ENCODE measurements at places on chromosomes 13 and 19.

DNA sequence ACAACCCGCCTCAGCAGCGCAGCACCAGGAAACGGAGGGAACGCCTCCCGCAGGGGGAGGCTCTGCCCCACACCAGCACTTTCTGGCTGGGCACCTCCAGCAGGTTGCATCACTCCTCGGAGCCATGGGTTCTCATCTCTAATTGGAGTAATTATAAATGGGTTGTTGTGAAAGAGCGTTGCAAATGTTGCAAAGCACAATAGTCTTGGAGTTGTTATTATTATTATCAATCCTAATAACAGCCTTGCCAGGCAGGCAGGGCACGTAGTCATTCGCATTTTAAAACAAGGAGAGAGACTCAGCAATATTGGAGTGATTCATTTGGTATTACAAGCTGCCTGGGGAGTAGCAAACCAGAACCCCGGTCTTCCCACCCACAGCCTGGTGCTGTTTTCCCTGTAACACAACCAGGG is 108.6 kb upstream of the GJB6 start:
- DNase-seq, result no peak

- no peak for DNase-seq
These were observed 16.1 kb downstream of the LIG1 start for GRCh38 chr19:48154003-48154402.

DNA sequence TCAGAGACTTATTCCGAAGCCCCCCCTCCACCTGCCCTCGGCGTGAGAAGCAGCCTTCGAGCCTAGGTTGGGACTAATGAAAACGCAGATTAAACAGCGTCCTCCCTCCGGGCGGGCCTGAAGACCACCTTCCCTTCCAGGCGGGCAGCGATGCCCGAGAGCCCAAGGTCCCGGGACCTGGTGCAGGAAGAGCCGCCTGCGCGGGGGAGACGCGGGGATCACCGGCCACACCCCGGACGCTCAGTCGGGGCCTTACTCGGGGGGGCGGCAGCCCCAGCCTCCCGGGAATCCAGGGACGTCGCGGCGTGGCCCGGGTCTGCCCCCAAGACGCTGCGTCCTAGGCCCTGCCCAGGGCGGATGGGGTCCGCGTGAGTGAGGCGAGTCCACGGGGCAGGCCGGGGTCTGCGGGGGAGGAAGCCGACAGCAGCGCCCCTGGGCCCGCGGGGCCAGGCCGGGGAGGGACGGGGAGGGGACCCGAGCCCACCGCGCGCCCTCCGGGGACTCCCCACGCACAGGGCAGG is 33.3 kb upstream of the SPACA7 start:
- DNase-seq, result no peak

GRCh38 chr19:33646306-33646705 is 24.6 kb downstream of the CHST8 start:
- no peak for DNase-seq

DNA sequence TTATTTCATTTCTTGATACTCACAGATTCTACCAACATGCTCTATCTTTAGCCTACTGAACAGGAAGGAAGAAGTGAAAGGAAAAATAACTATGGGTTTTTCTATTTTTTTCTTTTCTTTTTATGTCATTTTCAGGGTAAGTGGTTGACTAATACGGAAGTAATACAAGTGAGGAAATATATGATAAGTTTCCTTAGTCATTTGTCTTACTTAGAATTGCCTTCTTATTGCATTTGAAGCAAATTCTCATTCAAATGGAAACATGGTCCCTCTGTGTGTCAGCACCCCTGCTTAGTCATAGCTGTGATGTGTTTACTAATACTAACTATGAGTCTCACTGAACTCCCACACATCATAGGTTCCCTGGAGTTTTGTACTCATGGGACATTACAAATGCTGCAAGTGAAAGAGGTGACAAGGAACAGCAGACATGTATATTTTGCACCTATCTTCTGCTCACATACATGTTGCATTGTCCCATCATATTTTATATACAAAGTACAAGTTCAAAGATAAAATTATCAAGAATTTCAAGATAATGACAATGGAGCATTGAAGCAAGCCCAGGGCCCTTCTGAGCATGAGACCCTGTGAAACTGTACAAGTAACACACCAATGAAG is 60.1 kb downstream of the DCT start:
- no peak for DNase-seq

DNA sequence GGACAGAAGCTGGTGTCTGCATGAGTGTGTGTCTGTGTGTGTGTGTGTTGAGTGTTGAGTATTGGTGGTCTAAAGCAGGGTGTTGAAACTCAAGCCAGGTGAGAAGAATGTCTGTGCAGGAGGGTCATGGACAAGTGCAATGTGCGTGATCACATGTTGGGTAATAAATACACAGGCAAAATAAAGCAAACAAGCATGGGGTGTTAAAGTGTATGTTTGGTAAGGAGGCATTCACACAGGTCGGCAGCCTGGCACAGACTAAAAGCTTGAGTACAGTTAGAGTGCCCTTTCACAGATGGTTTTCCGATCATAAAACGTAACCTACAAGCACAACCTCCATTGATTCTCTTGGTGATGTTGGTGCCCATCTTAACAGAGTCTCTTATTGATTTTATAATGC is 476.9 kb upstream of the KLHL1 start:
- no peak for DNase-seq

DNA sequence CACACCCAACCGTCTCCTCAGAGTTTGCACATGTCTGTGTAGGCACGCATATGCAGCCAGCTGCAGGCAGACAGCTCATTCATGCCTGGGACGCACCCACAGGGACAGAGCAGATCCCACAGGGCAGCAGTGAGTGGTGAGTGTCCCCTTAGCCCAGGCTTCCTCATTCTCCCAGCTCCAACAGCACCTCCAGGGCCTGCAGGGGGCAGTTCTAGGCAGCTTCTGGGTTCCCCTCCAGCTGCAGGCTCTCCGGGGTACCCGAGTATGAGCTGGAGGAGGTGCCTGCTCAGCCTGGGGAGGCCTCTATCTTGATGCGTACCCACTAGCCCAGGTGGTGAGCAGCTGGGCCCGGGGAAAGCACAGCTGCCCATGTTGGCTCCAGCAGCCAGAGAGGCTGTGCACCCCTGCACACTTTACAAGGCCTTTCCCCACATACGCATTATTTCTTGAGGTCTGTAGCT is 1.3 kb upstream of the SHANK1 start:
- DNase-seq, result no peak

- no peak for DNase-seq
These were observed 3.4 kb downstream of the CCNE1 start for GRCh38 chr19:29815231-29815630.

DNA sequence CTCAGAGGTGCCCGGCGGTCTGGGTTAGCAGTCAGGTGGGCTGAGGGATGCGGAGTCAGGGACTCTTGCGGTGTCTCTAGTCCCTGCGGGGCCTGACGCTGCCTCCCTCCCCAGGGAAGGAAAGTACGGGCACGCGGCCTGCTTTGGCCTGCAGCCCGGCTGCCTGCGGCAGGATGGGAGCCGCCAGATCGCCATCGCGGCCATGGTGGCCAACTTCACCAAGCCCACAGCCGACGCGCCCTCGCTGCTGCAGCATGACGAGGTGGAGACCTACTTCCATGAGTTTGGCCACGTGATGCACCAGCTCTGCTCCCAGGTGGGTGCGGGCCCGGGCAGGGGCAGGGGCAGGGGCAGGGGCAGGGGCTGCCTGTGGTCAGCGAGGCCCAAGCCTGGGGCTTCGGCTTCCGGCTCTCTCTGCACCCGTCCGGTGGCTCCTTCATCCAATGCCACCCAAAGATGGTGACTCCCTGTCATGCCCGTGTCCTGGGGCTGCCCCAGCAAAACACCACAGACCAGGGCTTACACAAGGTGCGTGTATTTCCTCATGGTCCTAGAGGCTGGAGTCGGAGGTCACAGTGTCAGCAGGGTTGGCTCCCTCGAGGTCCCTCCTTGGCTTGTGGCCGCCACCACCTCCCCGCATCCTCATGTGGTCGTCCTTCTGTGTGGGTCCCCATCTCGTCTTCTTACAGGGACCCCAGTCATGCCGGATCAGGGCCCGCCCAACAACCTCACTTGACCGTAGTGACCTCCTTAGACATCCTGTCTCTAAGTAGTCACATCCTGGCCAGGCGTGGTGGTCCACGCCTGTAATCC is 11.3 kb upstream of the ZNF554 start:
- no peak for DNase-seq

DNA sequence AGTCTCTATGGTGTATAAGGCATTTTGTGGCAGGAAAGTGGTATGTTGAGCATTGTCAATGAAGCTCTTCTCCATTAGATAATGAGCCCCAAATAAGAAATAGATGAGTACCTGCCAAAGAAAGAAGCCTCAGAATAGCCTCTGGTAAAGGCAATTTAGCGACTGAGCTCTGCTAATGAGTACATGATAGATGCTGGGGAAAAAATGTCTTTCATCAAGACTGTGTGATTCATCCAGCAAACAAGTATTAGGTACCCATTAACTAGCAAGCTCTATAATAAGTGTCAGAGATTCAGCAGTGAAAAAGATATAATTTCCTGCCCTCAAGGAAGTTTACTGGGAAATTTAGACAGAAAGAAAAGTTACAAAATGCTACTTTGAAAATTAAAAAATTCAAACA is 294.6 kb downstream of the ITGBL1 start:
- no peak for DNase-seq

DNA sequence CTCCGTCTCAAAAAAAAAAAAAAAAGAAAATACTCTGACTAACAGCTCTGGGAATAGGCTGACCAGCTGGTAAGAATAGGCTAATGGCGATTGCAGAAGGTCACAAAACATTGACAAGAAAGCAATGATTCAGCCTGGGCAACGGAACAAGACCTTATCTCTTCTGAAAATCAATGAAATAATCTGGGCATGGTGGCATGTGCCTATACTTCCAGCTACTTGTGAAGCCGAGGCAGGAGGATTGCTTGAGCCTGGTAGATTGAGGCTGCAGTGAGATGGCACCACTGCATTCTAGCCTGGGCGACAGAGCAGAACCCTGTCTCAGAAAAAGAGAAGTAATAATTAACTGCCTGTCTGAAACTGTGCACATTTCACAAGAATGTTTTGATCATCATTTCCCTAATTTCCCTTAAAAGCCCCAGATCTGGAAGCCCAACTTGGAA is 18.8 kb upstream of the MTRF1 start:
- no peak for DNase-seq

DNA sequence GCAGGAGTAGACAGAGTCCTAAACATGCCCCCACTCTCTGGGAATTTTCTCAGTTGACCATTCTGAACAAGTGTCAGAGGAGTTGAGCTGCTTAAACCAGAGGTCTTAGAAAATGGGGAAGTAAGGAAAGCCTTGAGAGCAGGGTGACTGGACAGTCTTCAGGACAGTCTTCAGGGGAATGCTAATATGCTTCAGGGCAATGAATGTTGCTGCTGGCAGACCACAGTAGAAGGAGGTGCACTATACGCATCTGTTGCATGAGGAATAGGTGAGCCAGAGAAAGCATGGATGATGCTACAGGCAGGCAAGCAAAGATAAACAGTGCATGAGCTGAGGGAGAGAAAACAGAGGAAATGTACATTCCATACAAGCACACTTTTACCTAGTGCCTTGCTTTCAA is 196.6 kb upstream of the GPR12 start:
- DNase-seq, result no peak

- DNase-seq, result no peak
These were observed 12.1 kb downstream of the ZBTB7A start for GRCh38 chr19:4054441-4055208.

DNA sequence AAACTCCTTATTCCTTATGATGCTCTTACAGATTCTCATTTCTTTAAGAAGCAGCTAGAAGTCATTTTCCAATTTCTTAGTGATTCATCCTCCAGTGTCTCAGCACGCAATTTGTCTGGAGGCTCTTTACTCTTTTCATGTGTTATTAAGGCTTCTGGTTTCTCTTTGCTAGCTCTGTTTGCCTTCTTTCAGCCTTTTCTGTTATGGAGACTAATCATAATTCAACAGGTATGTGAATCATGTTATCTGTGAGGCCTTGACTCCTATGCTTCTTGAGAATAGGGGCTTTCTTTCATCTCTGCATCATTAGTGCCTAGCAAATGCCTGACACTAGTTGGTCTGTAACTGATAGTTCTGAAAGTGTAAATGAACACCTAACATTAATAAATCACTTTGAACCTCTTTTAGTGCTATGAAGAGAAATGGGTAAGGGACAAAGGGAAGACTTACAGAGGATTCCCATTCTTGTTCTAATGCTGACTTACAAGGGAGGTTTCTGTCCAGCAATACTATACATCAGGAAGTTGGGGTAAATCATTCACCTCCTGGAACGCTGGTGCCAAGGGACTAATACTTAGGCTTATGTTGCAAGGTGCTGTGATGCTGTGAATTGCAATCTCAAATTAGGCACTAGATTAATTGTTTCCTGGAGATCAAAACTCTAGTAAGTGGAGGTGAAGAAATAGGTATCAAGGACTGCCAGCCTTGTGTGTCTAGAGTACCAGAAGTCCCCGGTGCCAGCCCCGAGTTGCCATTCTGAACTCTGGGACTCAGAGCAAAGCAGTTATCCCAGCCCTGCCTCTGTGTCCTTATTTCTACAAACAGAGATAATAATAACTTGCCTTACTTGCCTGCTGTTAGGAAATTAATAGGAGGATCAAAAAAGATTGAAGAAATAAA is 265.6 kb downstream of the DCLK1 start:
- DNase-seq, result no peak

- no peak for DNase-seq
These were observed 58.4 kb downstream of the SMARCA4 start for GRCh38 chr19:11019262-11019661.

DNA sequence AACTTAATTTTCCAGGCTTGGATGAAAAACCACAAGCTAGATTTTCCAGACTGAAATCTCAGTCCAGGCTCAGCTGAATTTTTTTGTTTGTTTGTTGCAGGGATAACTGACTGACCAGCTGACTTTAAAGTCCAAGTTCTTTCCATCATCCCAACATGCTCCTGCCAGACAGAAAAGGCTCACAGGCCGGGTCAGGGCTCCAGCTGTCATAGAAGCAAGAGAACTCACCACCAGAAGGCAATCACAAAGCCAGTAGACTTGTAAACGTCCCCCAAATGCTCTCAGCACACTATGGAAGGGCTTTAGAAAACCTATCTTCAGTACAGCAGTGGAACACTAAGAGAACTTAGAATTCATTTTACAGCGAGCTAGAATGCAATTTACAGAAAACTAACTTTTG is 25.5 kb downstream of the DCLK1 start:
- no peak for DNase-seq

- no peak for DNase-seq
These were observed 11.2 kb downstream of the KRTDAP start for GRCh38 chr19:35478794-35479677.

- no peak for DNase-seq
These were observed 605 bp upstream of the TEX30 start for GRCh38 chr13:102774214-102774568.

- DNase-seq, result no peak
These were observed at the start of gene RNF225 for GRCh38 chr19:58395220-58395978. RNF225 (plus strand) TSS chr19:58395656; CDS start chr19:58396090, 434 bp downstream.

DNA sequence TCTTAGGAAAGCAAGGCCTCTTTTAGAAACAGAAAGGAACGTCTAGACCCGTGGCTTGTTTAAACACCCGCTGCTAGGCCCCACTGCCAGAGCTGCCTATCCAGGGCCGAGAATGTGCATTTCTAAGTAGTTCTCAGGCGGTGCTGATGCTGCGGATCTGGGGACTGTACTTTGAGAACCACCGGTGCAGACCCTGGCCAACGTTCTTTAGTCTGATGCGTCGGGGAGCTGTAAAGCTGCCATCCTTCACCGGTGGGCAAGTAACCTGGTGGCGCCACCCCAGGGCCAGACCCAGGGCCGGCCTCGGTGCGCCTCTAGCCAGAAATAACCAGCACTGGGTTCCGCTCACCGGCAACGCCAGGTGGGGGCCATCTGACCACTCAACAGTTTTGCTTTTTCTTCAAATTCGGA is 47.1 kb downstream of the TGDS start:
- DNase-seq, result no peak

Data from BJ (cell line).